Activated T-helper 1 cell treated with anti-CD3 and anti-CD28 coated beads, Interleukin-2, amount 50 U/mL, for 16 hours (primary cell): ENCODE measurements at places on chromosomes 12 and 14.

GRCh38 chr12:131222329-131223139, 268.8 kb downstream of the ADGRD1 start:
- no peak for DNase-seq

GRCh38 chr14:69708586-69709560, 58.1 kb upstream of the SRSF5 start:
- DNase-seq = no peak

DNA sequence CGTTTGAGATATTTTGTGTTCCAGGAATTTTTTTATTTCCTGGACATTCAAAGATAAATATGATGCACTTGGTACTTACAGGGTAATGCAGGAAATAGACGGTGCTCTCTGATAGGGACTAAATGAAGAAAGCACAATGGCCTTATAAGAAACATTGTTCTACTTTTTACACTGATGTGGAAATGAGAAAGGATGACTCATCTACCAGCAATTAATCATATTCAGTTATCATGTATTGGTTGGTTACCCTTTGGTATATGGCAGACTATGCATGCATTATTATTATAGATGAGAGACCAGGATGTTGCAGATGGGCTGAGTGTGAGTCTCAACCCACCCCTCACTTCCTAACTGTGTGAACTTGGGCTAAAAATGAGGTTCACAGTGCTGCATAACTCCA, 222.2 kb downstream of the FLRT2 start:
- no peak for DNase-seq

DNA sequence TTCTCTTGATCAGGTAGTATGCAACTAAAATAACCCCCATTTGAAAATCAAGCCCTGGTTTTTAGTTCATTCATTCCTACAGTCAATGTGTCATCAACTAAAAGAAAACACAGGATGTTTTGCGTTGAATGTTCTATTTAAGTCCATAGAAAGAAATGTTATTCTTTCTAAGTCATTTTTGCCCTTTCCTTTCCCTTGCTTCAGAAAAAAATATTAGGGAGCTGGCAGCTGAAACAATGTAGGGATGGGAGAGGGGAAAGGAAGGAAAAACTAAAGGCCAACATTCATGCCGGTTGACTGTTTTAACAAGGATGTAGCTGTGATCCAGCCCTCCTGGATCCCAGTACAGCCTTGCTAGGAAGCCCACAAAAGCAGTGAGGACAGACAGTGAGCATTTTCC, 155.1 kb downstream of the BTG1 start:
- DNase-seq = no peak

DNA sequence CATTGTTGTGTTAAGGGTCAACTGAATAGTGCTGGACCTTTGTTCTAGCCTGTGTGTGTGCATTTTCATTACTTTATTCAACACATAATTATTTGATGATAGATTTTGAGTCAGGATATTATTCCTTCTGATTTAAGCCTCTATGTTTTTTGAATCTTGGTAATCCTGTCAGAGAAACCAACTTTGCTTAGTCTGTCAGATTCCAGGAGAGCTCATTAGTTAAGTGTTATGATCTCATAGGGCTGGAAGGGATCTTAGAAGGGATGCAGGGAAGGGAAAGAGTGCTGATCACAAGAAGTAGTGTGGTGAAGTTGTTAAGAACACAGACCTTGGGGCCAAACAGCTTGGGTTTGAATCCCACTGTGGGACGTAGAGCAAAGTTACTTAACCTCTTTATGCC, 52.9 kb downstream of the SCN8A start:
- no peak for DNase-seq

DNA sequence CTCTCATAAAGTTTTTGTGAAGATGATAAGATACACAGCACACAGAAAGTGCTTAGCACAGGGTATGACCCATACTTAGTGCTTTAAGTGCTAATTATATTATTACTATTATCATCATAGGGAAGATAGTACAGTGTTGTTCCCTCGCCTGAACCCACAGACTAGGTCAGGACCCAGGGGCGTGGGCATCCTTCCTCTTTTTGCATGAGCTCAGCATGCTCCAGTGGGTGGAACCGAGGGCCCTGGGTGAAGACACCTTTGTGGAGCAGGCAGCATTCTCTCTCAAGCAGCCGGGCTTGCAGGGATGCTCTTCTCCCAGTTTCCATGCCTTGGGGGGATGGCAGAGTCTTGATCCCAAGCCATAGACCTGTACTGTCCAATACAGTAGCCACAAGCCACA, 34.8 kb downstream of the CRACR2A start:
- DNase-seq = no peak

DNA sequence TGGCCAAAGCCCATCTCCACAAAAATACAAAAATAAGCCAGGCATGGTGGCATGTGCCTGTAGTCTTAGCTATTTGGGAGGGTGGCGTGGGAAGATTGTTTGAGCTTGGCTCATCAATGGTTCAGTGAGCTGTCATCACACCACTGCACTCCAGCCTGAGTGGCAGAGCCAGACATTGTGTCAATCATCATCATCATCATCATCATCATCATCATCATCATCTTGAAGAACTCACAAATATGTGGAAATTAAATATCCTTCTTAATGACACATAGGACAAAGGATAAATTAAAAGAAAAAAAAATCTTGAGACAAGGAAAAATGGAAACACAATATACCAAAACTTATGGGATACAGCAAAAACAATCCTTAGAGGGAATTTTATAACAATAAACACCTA, 132.5 kb downstream of the LRFN5 start:
- DNase-seq = no peak

DNA sequence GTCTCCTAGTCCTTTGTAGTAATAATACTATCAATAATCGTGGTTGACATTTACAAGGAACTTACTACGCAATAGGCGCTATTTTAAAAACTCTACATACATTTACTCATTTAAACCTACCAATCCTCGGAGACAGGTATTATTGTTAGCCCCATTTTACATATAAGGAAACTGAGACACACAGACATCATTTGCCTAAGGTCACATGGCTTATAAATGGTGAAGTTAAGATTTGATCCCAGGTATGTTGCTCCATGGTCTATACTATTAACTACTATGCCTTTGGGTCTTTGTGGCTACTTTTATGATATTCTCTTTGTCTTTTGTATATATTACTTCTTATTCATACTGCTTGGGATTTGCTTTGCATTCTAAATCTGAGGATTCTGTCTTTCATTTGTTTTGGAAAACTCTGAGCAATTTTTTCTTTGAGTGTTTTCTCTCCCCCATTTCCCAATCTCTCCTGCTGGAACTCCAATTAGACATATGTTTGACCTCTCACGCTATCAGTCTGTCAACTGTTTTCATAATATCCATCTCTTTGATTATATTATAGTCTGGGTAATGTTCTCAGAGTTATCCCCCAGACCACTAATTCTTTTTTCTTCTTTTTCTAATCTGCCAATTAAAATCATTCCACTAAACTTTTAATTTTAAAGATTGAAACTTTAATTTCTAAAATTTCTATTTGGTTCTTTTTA, 10.9 kb downstream of the NT5DC3 start:
- DNase-seq = no peak

- no peak for DNase-seq
Measured at GRCh38 chr12:78087363-78087675, 256.6 kb downstream of the NAV3 start.

DNA sequence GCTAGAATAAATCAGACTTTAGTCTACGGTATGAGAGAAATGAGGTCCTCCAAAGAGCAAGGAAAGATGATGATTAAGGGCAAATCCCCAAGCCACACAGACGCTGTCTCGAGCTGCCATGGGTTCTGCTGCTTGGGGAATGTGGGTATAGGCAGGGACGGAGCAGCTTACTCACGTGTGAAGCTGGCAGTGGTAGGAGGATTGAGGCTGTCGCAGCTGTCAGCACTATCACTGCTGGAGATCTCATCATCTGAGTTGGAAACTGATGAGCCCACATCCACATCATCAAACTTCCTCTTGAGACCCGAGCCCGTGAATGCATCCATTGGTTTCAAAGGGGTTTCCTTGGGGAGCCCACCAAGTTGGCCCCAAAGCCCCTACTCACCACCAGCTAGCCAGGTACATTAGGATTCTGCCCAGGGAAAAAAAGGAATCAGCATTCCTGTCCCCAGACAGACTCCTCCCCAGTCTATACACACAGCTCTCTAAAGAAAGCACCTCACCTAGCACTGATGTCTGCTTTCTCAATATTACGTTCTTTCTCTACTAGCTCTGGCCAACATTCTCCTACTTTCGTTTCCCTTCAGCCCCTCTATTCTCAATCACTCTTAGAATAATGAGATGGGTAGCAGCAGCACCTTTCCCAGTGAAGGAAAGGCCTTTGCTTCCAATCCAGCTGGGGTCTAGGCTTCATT, 7.0 kb downstream of the CSRNP2 start:
- DNase-seq = no peak

DNA sequence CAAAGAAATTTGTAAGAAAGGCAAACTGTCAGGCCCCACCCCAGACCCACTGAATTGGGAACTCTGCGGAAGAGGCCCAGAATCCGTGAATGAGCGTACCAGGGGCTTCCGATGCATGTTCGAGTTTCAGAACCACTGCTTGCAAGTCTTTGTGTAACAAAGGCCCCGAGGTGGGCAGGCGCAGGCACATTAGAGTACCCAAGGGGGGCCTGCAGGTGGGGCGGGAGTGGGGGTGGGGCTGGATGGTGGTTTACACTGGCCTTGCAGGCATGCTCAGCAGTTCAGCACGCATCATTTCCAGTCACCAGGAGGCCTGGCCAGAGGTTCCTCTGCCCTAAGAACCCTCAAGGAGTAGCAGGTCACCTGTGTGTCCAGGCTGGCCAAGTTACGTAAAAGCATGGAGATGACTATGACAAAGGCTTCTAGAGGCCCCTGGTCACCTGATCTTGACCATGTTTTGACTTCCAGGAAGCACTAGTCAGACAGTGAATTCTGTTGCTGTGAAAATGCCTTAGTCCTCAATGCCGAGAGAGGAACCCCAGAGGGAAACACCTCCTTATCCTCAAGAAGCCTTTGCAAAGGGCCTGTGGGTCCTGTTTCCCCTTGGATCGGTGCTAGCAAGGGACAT, 33.2 kb upstream of the IRF2BPL start:
- DNase-seq = no peak

DNA sequence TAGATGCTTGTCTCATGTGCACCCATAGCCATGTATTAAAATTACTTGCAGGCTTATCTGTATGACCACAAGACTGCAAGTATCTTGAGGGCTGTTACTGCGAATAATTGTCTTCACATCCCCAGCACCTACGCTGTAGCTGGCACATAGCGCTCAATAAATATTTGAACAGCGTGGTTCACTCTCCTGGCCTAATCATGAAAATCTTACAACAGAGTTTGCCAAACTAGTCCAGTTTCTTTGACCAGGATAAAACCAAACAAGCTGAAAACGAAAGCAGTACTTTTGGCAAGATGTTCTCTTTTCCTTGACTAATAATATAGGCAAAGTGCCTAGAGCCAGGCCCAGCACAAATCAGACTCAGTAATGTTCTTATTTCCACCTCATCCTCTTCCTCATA, 106.7 kb downstream of the RPS29 start:
- DNase-seq = no peak

- no peak for DNase-seq
Measured at GRCh38 chr12:75865315-75865714, 166.3 kb downstream of the PHLDA1 start.

GRCh38 chr14:64410084-64410774, 22.1 kb downstream of the MTHFD1 start:
- no peak for DNase-seq

GRCh38 chr12:39442831-39443080, 164 bp downstream of the KIF21A start:
- DNase-seq = no peak

- no peak for DNase-seq
Measured at GRCh38 chr14:24335461-24336171, 745 bp upstream of the ADCY4 start.

DNA sequence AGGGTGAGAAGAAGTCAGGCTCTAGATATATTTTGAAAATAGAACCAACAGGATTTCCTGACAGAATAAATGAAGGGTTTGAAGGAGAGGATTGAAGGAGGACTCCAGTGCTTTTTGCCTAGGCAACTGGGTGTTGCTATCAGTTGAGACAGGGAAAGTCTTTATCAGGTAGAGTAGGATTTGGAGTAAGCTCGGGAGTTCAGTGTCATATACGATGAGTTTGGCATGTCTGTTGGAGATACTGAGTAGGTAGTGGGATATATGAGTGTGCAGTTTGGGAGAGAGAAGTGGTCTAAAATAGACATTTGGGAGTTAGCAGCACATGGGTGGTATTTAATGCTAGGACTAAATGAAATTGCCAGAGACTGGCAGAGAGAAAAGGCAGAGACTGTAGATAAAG, 141.2 kb downstream of the SAMD4A start:
- DNase-seq = no peak

GRCh38 chr14:64095620-64096019, 198.6 kb downstream of the ESR2 start:
- no peak for DNase-seq

DNA sequence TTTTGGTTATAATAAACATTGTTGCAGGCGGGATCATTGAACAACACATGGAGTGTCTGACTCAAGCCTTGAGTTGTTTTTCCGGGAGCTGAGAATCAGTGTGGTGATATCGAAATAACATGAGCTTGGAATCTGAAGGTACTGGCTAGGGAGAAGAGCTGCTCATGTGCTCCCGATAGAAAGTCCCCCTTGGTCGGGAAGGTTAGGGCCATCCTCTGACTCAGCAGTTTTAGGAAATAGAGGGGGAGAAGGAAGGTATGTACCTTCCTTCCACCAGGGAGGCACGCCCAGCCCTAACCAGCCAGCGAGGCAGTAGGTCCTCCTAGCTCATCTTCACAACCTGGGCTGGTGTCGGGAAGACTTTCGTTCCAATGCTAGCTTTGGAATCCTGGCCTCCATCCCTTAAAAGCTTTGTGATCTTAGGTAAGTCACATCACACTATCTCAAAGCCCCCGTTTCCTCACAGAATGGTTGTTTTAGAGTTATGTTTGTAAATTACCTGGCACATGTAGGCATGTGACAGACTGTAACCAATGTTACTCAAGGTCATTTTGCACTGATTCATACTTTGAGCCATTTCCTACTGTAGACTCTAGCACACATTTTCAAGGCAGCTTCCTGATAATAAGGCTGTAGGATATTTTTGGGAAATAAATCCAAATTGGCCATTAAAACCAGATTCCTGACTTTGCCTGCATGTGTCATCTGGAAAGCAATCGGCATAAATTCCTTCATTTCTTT, 1.9 kb upstream of the RAB35 start:
- DNase-seq = no peak

DNA sequence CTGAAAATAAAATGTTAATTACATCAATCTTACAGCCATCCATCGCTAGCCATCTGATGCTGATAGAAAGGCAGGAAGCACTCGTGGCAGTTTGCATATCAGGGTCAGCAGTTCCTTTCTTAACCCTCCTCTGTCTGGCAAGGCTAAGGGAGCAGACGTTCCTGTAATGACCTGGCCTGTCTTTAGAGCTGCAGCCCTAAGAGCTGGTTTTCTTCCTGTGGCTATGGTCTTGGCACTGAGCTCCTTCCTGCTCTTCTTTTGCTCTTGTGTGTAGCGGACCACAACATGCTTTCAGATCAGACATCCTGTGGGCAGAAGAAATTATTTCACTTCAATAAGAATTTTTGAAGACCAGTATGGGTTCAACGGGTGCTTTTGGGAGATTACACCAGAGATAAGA, 170.4 kb downstream of the DAD1 start:
- no peak for DNase-seq
